ENCODE measurements at places on chromosomes 4 and X.

DNA sequence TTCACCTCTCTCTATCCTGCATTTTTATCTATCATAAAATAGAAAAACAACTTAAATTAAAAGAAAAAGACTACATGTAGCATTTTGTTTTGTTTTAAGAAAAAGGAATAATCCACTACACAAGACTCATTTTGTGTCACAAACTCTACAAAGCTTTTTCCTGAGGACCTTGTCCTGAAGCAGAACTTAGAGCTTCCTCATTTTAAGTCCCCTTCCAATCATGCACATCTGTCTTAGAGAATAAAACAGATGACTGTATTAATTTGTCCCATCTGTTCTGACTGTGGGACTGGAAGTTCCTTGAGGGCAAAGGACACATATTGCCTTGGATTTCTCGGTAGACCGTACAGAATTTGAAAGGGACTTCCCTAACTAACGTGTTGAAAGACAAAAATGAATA, 218.5 kb downstream of the COL25A1 start:
- DNase-seq = no peak

DNA sequence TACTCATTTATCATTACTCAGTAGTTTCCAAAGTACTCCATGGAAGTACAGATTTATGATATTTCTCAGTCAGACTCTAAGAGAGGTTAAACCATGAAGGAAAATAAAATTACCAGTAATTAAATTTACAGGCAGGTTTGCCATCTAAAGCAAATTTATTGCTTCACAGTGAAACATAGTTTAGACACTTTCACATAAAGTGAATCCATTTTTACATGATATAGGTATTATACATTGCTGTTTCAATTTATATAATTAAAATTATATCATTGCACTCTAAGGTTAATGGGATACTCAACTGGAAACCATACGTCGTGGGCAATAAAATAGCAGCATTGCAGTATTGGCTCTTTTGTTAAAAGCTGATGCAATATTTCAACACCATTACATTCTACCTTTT, 202.8 kb downstream of the SLIT2 start:
- no peak for DNase-seq

DNA sequence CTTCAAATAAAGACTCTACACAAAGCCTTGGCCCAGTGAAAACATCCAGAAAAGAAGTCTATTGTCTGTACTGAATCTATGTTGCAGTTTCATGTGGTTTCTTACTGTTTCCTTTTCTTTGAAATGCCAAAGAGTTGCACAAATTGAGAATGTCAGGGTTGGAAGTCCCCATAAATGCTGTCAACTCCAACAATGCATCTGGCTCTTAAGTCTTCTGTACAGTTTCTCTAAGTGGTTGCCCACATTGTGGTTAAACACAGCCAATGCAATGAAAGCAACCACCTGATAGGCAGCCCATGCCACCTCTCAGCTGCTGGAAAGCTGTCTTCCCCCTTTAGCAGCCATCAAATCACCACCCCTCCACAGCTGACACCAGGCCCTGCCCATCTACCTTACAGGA, 67.2 kb upstream of the C1GALT1C1 start:
- peak; percentile 49 for DNase-seq

DNA sequence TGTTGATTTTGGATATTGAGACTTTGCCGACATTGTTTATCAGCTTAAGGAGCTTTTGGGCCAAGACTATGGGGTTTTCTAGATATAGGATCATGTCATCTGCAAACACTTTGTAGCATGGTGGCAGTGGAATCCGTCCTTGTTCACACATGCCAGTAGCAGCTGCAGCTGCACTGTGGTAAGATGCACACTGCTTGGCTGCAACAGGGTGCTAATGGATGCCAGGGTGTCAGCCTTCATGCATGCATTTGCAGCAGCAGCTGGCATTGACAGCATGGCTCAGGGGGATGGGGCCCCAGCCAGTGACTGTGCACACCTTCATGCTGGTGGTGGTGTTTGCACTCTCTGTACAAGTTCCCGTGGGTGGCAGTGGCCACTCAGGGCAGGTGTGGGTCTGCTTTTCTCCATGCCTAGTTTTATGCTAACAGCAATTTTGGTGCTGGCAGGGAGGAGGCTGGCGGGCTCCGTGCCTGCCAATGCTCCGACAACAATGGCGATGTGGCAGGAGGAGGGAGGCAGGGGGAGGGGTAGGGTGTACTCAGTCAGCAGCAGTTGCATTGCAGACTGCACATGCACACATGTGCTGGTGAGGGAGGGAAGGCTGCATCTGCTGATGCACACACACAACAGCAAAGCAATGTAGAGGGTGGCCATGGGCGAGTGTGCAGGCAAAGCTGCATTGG, 37.5 kb downstream of the BEX3 start:
- no peak for DNase-seq
